ENCODE measurements at places on chromosomes 7 and 10. TPM values are rescaled to one million over a fixed set of nuclear protein-coding genes. Genes with fewer than 3 reads are reported as not detected.

DNA sequence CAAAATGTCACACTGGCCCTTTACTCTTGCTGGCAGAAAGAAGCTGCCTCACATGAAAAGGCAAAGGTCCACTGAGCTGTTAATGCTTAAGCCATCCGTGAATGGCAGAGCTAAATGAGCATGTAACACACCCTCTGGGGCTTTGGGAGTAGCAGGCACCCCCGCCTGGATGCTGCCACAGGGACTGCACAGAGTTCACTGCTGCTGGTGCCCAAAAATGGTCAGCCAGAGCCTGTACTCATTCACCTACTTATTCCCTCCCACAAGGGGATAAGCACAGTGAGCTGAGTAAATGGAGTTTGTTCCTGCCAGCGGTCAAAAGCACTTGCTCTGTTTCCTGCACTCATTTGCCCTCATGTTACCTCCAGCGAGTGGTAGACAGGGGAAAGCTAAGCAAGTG lies 374.0 kb upstream of the STEAP1 start:
- H3K36me3 ChIP-seq: no peaks in the 10 kb centered on the region
- no peak for DNase-seq
- no peaks in the 10 kb centered on the region for H3K4me1 ChIP-seq
- no peak overlapping the region for H3K4me3 ChIP-seq
- H3K27ac ChIP-seq: no peak overlapping the region
- H3K27me3 ChIP-seq: no peaks in the 10 kb centered on the region

DNA sequence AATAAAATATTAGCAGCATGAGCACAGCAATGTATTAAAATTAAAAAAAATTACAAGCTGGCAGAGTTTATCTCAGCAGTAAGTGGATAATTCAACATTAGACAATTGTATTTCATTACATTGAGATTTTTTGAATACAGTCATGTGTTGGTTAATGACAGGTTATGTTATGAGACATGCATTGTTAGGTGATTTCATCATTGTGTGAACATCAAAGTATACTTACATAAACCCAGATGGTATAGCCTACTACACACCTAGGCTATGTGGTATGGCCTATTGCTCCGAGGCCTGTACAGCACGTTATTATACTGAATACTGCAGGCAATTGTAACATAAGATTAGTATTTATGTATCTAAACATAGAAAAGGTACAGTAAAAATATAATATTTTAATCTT lies 29.7 kb downstream of the CCDC6 start:
- no peak for DNase-seq
- no peaks in the 10 kb centered on the region for H3K27me3 ChIP-seq
- H3K4me1 ChIP-seq: peaks cover 53% of the 10 kb centered on the region
- no peaks in the 10 kb centered on the region for H3K36me3 ChIP-seq

The VSTM4 gene
- not detected for total RNA-seq

DNA sequence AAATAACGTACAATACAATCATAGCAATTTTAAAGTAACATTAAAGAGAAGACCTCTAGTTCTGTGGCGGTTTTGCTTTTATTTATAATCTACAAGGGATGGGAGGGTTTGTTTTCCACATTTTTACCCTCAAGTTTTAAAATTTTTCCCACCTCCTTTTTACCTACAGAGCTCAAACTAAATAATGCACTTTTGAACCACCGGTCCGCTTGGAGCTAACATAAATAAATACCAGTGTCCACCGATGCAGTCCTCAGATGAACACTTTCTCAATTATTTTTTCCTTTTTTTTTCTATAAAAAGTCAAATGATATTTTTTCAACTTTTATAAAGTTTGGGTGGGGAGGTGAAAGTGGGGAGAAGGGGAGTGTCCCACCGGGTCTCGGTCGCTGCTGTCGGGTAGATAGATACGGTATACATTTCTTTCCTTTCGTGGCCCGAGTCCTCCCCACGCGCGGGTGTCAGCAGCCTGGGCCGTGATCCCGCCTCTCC lies 3.3 kb downstream of the ZNF503 start:
- peaks cover 6% of the 10 kb centered on the region for H3K27me3 ChIP-seq
- DNase-seq: no peak
- no peak overlapping the region for H3K27ac ChIP-seq

DNA sequence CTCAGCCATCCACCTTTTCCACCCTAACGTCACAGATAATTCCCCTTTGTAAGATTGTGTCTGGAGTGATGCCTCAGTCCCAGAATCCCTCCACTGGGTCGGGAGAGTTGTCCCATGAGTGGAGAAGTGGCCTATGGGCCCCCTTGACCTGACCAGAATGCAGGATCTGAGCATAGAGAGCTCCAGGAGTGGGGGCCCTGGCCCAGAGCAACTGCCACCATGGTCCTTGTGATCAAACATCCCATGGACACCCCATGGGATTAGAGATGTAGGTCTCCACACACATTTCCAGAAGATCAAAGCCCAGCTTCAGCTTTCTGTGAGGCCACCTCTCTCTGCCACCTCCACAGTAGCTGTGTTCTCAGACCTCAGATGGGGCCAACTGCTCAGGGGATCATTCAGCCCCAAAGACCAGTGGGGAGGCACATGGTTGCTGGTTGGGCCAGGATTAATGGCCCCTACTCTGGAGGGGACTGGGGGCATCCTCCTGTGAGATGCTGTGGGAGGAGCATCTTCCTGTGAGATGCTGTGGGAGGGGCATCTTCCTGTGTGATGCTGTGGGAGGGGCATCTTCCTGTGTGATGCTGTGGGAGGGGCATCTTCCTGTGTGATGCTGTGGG lies 28.5 kb upstream of the DPYSL4 start:
- no peaks in the 10 kb centered on the region for H3K27me3 ChIP-seq
- H3K36me3 ChIP-seq: no peaks in the 10 kb centered on the region
- DNase-seq: no peak
- H3K27ac ChIP-seq: no peak overlapping the region

GRCh38 chr7:104133238-104133637 lies 74.6 kb downstream of the ORC5 start:
- no peaks in the 10 kb centered on the region for H3K4me1 ChIP-seq
- no peak overlapping the region for H3K4me3 ChIP-seq
- H3K27ac ChIP-seq: no peak overlapping the region
- H3K36me3 ChIP-seq: no peaks in the 10 kb centered on the region
- no peak for DNase-seq

DNA sequence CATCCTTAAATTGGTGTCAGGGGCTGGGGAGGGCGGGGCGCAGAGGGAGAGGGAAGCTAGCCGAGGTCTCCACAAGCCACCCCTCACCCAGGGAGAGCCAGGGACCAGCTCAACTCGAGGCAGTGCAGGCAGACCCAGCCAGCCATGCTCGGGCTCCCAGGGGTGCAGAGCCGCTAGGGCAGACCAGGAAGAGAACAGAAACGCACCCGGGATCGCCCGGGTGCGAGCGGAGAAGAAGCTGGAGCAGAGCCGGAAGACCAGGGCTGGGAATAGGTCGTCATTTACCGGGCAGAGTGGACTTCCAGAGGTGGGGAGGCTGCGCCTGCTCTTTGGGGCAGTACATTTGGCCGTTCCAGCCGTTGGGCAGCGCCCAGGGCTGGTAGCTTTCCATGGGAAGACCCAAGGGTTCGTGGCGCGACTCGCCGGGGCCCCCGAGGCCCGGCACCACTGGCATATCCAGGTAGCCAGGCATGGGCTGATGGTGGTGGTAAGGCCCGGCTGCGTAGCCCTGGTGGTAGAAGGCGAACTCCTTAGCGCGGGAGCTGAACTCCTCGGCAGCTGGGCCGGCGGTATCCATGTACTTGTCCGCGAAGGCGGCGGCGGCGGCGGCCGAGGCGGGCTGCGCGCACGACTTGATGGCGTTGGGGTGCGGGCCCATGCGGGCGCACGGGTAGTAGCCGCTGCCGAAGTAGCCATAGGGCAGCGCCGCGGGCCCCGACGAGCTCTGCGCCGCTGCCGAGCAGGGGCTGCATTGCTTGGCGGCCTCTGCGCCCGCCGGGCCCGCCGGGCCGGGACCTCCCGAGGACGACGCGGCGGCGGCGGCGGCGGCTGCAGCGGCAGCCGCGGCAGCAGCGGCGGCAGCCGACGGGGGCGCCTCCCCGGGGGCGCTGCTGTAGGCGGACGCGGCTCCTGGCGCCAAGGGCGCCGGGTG lies 755 bp downstream of the HOXA13 start:
- no peak overlapping the region for H3K4me3 ChIP-seq
- H3K27ac ChIP-seq: no peak overlapping the region

DNA sequence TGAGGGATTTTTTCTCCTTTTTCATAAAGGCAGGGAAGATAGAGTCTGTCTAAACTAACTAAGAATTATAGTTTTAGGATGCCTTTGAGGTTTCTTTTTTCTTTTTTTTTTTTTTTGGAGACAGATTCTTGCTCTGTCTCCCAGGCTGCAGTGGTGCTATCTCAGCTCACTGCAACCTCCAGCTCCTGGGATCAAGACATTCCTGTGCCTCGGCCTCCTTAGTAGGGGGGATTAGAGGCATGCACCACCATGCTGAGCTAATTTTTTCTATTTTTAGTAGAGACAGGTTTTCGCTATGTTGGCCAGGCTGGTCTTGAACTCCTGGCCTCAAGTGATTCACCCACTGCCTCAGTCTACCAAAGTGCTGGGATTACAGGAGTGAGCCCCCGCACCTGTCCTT lies 239.7 kb downstream of the KCND2 start:
- H3K4me1 ChIP-seq: no peaks in the 10 kb centered on the region
- no peaks in the 10 kb centered on the region for H3K36me3 ChIP-seq
- H3K4me3 ChIP-seq: no peak overlapping the region
- H3K27me3 ChIP-seq: no peaks in the 10 kb centered on the region

- H3K27ac ChIP-seq: peak overlapping the region; percentile 85
- H3K27me3 ChIP-seq: no peaks in the 10 kb centered on the region
- DNase-seq: no peak
- peaks cover 5% of the 10 kb centered on the region for H3K4me1 ChIP-seq
- peak overlapping the region; percentile 88 for H3K4me3 ChIP-seq
- no peaks in the 10 kb centered on the region for H3K36me3 ChIP-seq
Measured at GRCh38 chr7:94003446-94004023, 620 bp downstream of the BET1 start.

The CLCN1 gene
- not detected for total RNA-seq

DNA sequence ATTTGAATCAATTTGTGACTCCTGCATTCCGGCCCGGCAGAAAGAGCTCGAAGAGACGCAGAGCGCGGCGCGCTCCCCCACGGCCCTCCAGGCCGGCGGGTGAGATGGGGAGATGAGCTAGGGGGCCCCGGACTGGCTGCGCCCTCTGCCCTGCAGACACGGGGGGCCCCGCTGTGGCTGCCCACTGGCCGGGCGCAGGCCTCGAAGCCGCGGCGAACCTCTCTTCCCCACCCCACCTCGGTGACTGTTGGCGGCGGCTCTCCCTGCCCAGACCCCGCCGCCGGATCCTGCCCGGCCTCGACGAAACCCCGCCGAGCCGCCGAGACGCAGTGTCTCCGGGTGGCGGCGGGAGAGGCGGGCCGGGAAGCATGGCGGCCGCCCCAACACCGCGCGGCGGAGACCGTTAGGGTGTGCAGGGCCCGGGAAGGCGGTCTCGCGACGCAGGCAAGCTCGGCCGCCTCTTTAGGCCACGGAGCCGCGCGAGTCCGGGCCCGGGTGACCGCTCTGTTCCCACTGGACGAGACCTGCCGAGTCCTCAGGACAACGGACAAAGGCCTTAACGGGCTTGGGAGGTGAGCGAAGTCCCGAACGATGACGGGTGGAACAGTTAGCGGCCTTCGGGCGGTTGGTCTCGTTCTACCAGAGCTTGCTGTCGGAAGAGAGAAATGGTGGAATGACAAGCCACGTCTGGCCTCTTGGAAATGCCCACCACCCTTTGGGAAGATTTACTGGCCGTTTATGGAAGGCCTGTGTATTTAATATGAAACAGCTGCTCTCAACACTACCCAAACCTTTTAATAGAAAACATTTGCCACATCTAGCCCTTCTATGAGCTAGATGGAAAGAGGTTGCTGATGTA lies 24.3 kb downstream of the NUP42 start:
- H3K27me3 ChIP-seq: no peaks in the 10 kb centered on the region
- H3K36me3 ChIP-seq: no peaks in the 10 kb centered on the region
- no peak overlapping the region for H3K4me3 ChIP-seq
- no peak overlapping the region for H3K27ac ChIP-seq

- H3K4me3 ChIP-seq: no peak overlapping the region
- H3K27me3 ChIP-seq: no peaks in the 10 kb centered on the region
- no peaks in the 10 kb centered on the region for H3K36me3 ChIP-seq
- DNase-seq: no peak
- H3K27ac ChIP-seq: no peak overlapping the region
Measured at GRCh38 chr10:43671659-43672531, 23.2 kb upstream of the ZNF32 start.

GRCh38 chr7:111517549-111517951 lies 44.7 kb downstream of the IMMP2L start:
- no peak overlapping the region for H3K27ac ChIP-seq
- H3K36me3 ChIP-seq: no peaks in the 10 kb centered on the region
- H3K27me3 ChIP-seq: no peaks in the 10 kb centered on the region
- no peak overlapping the region for H3K4me3 ChIP-seq
- no peaks in the 10 kb centered on the region for H3K4me1 ChIP-seq

The PRTFDC1 gene
- total RNA-seq: 7.4 TPM

The SORBS1 gene
- 0.56 TPM for total RNA-seq

GRCh38 chr7:116699722-116700120 lies 27.7 kb downstream of the MET start:
- no peaks in the 10 kb centered on the region for H3K27me3 ChIP-seq
- no peak overlapping the region for H3K27ac ChIP-seq
- no peak overlapping the region for H3K4me3 ChIP-seq
- DNase-seq: no peak

GRCh38 chr7:56537477-56537876 lies 421.3 kb upstream of the NUPR2 start:
- H3K4me3 ChIP-seq: no peak overlapping the region
- no peaks in the 10 kb centered on the region for H3K4me1 ChIP-seq
- H3K36me3 ChIP-seq: no peaks in the 10 kb centered on the region
- no peaks in the 10 kb centered on the region for H3K27me3 ChIP-seq
- DNase-seq: no peak

GRCh38 chr10:75612904-75613684 lies 181.7 kb downstream of the LRMDA start:
- DNase-seq: peak; percentile 50
- no peaks in the 10 kb centered on the region for H3K36me3 ChIP-seq
- H3K27ac ChIP-seq: peak overlapping the region; percentile 5
- peaks cover 12% of the 10 kb centered on the region for H3K4me1 ChIP-seq

GRCh38 chr7:26520483-26520882 lies 228.8 kb downstream of the SNX10 start:
- DNase-seq: no peak
- H3K27me3 ChIP-seq: no peaks in the 10 kb centered on the region
- no peaks in the 10 kb centered on the region for H3K4me1 ChIP-seq
- H3K36me3 ChIP-seq: no peaks in the 10 kb centered on the region

- H3K4me1 ChIP-seq: no peaks in the 10 kb centered on the region
- no peaks in the 10 kb centered on the region for H3K36me3 ChIP-seq
- H3K27ac ChIP-seq: no peak overlapping the region
- H3K27me3 ChIP-seq: no peaks in the 10 kb centered on the region
Measured at GRCh38 chr10:86613905-86614304, 40.4 kb upstream of the OPN4 start.

DNA sequence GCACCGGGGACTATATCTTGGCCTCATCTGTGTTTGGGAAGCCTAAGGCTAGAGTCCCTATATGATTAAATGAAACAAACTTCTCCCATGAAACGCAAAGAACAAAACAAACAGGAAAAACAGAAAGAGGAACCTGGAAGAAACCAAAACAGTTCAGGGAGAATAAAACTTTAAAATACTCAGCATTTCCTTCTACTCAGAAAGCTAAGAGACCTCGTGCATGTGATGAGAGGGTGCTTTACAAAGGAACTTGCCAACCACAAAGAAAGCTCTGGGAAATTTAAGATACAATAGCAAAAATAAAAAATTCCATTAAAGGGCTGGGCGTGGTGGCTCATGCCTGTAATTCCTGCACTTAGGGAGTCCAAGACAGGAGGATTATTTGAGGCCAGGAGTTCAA lies 6.9 kb downstream of the PILRA start:
- no peak overlapping the region for H3K27ac ChIP-seq
- no peak overlapping the region for H3K4me3 ChIP-seq
- H3K4me1 ChIP-seq: peaks cover 8% of the 10 kb centered on the region

GRCh38 chr7:15594461-15594860 lies 32.6 kb upstream of the AGMO start:
- no peak overlapping the region for H3K27ac ChIP-seq
- no peaks in the 10 kb centered on the region for H3K4me1 ChIP-seq
- no peak overlapping the region for H3K4me3 ChIP-seq
- no peaks in the 10 kb centered on the region for H3K36me3 ChIP-seq
